Cardiac fibroblast (primary cell): ENCODE measurements at places on chromosomes 13 and 19.
A peak's percentile ranks its signal among the peaks of the same experiment; 100 is the strongest.

DNA sequence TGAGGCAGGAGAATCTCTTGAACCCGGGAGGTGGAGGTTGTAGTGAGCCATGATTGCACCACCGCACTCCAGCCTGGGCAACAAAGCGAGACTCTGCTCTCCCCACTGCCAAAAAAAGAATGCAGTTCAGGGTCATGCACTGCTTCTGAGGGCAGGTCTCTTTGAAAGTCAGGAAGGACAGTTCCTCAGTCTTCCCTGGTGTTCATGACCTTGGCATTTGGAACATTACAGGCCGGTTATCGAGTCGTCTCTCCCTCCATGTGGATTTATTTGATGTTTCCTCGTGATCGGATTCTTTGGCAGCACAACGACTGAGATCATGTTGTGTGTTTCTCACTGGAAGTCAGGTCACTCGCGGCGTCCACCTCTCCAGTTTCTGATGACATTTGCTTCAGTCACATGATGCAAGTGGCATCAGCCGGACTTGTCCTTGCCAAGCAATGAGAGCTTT is 17.2 kb downstream of the FGF21 start:
- DNase-seq, result no peak

DNA sequence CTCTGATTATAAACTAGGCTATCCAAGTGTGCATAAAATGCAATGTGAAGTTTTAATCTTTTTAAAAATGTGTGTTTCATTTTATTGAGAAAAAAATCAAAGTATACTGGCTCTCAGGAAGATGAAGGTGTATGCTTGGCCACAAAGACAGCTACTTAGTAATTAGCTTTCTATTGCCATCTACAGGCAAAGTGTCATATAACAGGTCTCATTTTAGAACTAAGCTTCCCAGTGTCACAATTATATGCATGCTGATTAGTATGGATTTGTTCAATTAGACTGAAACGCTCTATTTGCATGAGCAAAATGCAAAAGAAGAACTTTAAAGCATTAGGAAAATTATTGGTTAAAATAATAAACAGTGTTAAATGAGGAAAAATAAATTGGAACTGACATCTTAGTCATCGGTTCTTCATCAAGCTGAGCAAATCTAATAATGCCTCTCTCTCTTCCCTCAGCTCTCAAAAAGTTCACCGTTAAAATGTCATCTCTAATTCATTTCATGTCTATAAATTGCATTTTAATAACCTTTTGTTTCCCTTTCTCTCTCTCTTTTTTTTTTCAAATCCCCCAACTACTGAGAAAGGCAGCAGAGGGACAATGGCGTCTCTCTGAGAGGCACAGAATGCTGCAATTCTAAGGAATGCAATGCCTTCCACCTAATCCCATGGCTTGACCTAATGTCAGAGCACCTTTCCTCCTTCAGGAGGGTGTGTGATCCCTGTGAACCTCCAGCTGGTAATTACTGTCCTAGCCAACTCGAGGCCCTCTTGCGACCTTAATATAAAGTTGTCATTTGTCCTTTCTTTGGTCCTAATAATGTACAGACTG is 313.1 kb upstream of the MAB21L1 start:
- peak; percentile 71 for DNase-seq

- peak; percentile 75 for DNase-seq
These were observed 11.7 kb downstream of the PRR36 start for GRCh38 chr19:7862413-7862951.

DNA sequence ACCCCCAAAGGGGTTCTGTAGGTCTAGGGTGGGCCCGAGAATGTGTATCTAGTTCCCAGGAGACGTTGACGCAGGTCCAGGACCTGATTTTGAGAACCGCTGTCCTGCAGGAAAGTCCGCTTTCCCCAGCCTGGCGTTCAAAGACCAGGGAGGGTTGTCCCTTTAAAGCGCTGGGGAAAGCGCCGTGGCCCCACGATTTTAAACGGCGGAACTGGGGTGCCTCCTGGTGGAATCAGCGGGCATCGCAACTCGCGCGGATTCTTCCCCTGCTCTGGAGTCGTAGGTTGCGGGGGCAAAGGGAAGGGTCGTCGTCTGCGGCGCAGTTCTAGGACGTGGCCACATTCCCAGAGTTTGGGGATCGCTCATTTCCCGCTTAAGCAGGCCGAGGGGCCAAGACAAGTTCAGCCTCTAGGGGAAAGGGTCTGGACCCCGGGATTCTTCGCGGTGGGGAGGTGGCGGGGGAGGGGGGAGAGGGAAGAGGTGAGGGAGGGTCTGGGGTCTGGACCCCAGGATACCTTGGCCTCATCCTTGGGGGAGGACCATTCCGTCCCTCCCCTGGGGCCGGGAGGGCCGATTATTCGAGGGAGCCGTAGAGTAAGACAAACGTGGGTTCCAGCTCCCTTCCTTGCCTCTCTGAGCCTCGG is 7.7 kb downstream of the PNMA8B start:
- DNase-seq, result peak; percentile 78

DNA sequence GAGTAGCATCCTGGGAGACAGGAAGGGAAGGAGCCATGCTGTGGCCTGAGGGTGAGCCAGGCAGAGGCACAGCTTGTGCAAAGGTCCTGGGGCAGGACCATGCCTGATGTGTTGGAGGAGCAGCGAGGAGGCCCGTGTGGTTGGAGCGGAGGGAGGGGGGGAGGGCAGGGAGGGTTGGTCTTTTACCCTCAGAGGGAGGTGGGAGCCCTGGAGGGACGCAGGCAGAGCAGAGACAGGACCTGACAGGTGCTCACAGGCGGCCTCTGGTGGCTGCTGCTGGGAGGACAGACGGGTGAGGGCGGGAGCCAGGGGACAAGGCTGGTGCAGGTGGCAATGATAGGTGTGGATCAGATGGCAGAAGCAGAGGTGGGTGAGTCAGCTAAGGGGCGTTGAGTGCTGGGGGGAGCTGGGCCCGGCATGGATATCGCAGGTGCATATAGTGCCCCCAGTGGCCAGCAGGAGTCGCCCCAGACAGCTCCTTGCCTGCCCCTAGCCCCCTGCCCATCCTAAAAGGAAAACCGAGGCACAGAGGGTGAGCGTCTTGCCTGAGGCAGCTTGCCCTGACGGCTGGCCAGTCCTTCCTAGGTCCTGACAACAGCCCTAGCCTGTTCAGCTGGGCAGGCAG is 9.8 kb upstream of the GNA15 start:
- DNase-seq, result peak; percentile 48

DNA sequence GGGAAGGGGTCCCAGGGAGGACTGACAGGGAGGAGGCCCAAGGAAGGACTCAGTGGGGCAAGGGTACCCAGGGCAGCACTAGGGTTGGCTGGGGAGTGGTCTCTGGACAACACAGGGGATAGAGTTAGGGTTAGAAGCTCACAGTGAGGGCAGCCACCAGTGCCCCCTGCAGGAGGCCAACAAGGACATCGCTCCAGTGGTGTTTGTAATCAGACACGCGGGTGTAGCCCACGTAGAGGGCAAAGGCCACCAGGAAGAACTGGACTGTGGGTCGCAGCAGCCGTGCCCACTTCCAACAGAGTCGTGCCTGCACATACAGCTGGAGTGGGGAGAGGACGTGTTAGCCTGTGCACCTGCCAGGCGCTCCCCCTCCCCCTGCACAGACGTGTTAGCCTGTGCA is 9.2 kb downstream of the PLPP2 start:
- no peak for DNase-seq

- DNase-seq, result no peak
These were observed 569.8 kb downstream of the FGF9 start for GRCh38 chr13:22240716-22241115.

GRCh38 chr13:95627590-95627989 is 16.9 kb downstream of the DZIP1 start:
- peak; percentile 62 for DNase-seq

DNA sequence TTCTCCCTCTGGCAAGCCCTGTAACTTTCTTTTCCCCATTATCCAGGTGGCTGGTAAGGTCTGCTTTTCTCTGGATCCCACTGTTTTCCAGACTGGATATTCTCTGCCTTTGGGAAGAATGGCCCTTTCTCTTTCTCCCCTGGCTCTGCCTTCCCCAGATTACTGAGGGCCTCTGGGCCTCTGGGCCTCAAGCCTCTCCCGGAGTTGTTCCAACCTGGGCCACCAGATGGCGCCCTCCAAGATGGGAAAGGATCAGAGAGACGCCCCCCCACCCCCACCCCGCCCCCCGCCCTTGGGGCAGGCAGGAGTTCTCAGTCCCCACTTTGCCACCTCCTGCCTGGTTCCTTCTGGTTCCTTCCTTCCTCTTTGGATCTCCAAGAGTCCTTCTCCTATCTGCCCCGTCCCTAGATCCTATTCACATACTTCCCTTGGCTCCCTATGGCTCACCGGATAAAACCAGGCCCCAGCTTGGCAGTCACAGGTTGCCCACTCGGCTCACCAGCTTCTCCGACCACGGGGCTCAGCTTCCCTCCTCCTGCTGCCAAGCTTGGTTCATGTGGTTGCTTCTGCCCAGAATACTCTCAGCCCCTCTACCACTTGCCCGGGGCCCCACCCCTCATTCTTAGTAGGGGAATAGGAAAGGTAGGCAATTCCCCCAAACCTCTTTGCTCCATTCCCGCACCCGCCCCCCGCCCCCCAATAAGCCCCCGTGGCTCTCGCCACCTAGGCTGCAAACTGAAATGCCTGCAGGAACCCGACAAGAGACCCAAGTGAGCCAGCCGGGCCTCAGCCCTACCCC is 13.1 kb downstream of the EPS8L1 start:
- peak; percentile 71 for DNase-seq

DNA sequence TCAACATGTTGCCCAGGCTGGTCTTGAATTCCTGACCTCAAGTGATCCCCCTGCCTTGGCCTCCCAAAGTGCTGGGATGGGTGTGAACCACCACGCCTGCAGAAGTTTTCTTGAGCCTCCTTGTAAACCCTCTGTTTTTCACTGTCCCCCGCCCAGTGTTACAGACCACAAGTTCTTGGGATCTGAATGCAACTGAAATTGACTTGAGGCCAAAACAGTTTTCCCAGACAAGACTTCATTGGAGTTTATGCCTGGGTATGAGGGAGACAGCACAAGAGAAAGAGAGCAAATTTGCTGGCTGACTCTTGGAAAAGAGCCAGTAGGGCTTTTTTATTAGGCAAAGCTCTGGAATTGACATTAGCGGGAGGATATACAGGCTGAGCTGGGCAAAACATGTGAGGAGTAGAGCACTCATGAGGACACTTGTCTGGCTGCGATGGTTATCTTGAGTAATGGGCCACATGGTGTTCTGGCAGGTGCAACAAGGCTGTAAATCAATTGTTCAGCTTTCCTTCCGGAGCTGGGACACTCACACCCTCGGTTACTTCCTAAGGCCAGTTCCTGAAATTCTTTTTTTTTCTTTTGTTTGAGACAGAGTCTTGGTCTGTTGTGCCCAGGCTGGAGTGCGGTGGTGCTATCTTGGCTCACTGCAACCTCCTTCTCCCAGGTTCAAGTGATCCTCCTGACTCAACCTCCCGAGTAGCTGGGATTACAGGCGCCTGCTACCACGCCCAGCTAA is 12.7 kb upstream of the HNRNPL start:
- DNase-seq, result no peak

DNA sequence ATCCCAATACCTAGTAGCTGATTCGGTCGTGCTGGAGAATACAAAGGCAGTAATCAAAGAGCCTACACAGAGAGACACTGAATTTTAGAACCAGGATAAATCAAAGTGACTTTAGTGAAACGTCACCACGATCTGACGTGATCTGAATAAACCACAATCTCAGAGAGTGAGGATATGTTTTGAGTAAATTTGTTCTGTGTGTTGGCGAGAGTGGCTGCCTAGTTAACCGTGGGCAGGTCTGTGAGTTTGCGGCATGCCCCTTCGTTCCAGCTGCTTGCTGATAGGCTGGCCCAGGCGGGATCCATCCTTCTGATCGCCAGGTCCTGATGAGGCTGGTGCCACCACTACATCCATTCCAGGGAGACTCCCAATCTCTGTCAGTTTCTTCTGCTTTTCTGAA is 40.4 kb downstream of the LRCH1 start:
- DNase-seq, result no peak

DNA sequence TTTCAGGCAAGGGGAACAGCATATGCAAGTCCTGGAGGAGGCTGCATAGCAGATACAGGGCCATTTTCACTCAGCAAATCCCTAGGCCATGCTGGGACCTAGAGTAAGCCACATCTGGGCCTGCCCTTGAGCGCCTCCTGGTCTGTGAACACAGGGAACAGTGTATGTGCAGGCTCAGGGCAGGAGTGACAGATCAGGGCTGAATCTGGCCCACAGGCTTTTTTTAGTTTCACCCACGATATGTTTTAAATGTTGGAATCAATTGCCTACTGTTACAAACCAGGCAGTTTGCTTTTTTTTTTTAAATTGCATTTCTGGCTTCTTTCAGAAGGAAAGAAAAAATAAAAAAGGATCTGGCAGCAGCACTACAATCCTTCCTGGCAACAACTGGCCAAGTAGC is 1.5 kb upstream of the TMEM145 start:
- no peak for DNase-seq

DNA sequence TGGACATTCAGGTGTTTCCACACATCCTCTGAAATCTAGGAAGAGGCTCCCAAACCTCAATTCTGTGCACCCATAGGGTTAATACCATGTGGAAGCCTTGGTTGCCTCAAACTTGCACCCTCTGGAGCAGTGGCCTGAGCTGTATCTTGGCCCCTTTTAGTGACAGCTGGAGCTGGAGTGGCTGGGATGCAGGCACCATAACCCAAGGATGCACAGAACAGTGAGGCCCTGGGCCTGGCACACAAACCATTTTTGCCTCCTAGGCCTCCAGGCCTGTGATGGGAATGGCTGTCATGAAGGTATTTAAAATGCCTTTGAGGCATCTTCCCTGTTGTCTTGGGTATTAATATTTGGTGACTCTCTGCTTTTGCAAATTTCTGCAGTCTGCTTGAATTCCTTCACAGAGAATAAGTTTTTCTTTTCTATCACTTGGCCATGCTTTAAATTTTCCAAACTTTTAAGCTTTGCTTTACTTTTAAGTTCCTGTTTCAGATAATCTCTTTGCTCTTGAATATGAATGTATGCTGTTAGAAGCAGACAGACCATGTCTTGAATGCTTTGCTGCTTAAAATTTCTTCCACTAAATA is 1594.5 kb upstream of the PCDH20 start:
- DNase-seq, result no peak

DNA sequence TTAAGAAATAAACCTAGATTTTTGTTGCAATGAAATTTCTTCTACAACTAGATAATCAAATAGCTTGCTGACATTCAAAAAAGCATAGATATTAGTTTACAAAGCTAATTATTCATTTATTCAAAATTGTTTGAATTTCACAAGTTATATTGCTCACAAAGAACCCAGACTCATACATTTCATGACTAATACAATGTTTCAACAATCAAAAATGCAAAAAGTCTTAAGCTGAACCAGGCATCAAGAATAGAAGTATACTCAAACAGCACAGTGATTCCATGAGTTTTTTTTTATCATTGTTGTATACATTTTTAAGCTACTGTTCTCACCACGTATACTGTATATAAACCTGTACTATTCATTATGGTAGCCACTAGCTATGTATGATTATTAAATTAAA is 51.0 kb downstream of the DIAPH3 start:
- no peak for DNase-seq

DNA sequence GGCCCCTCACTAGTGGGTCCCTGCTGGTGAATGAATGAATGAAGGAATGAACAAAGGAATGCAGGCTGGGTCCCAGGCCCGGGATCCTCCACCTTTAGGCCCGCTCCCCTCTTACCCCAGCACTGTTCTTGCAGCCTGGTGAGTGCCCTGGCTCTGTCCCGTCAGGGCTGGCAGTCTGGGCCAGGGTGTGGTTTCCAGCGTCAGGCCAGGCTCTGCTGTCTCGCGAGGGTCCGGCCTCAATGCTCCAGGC is 317 bp downstream of the LYL1 start:
- DNase-seq, result peak; percentile 53
